ENCODE measurements at places on chromosomes 3 and 15.

DNA sequence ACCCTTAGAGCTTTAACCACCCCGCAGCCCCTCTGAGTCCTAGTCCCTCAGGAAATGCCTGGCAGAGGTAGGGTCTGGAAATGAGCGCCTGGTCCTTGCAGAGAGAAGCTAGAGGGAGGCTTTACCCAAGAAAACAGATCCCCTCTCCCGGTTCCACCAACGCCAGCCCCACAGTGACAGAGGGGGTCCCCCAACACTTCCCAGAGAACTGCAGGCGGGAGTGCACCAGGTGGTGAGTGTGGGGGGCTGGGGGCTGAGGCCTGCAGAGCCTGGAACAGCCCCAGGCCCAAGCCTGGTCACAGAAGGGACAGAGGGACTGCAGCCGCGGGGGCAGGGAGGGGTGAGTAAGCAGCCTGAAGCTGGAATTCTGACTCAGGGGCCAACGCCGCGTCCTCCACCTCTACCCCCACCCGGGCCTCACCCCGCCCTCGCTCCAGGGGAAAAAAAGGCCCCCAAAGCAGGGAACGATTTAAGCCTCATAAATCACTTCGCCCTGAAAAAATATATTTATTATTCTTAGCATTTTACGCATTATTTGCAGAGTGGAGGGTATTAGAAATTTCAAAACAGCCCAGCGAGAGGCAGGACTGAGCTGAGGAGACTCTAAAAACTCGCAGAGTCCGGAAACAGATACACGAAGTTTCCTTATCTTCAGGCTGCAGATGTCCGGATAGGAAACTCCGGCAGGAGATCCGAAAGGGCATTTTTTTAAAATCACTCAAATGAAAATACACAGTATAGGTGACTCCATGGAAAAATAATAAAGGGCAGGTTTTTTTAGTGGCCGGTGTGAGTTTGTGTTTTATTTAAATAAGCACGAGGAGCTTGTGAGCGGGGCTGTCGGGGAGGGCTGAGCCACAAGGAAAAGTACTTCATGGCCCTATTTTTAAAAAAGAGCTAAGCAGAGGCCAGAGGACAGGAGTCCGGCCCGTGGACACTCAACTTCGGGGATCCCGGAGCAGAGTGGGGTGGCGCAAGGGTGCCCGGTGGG lies 10.0 kb downstream of the GATA2 start:
- DNase-seq: no peak

DNA sequence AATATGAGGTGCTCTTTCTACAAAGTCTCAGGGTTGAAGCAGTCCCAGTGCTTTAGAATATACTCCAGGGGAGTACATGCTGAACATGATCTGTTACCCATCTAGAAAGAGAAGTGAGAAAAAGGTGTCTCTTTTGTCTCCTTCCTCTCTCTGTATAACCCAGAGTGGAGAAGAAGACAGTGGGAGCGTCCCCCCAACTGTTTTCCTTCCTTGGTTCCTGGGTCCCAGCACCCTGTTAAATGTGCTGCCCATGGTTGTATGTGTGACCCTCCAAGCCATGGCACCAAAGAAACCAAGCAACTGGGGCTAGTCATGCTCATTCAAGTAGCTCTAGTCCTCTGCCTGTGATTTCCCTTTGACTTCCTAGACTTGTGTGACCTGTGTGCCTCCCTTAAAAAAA lies 683.7 kb downstream of the TBL1XR1 start:
- DNase-seq: no peak

DNA sequence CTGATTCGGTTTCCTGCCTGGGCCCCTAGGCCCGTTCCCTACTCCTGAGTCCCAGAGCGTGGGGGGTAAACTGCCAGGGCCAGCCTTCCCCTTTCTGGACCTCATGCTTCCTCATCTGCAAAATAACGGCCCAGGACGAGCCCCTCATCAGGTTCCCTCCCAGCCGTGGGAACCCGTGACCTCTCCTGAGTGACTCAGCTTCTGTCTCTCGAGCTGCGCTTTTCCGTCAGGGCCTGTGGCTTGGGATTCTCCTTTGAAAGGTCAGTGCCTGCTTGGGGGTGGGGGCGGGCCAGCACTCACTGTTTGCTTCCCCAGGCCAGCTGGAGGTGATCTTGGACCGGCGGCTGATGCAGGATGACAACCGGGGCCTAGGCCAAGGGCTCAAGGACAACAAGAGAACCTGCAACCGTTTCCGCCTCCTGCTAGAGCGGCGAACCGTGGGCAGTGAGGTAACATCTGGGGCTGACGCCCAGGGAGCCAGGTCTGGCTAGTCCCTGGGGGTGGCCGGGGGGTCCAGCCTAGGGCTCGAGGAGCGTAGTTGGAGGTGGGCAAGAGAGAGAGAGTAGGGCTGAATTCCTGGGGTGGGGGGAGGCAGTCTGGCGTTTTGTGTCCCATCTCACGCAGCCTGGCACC lies 12.8 kb downstream of the MAN2A2 start:
- DNase-seq: peak; percentile 99

- peak; percentile 85 for DNase-seq
Observed at GRCh38 chr3:112967828-112968227, 7.1 kb downstream of the CD200R1 start.

DNA sequence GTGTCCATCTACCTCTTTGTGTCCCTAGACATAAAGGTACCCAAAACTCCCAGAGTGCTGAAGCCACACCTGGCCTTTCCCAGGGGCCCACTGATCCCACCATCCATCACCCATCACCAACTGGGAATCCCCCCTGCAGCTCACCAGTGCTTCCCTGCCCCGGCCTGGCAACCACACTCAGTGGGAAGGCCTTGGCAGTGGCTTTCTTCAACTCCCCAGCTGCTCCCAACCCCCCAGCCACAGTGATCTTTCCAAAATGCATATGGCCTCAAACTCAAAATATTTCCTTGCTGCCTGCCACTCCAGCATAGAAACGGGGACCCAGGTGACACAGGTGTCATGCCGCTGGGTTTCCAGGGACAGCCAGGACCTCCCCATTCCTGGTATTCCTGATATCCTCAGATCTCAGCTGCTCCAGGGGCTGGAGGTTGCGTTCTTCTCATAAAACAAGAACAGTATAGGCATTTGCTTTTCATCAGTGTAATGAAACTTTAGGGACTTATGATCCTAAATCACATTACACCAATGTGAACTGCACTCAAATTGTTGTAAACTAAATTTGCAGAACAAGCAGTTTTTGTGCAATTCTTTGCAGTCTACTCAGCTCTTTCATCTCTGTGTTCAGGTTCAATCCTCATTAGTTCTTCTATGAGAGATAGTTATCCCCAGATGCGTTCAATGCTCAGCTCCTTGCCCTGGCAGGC lies 1.3 kb downstream of the OCA2 start:
- DNase-seq: no peak

- no peak for DNase-seq
Observed at GRCh38 chr15:71301958-71302621, 186.8 kb downstream of the THSD4 start.

GRCh38 chr15:70762469-70763119 lies 764 bp downstream of the UACA start:
- peak; percentile 50 for DNase-seq

DNA sequence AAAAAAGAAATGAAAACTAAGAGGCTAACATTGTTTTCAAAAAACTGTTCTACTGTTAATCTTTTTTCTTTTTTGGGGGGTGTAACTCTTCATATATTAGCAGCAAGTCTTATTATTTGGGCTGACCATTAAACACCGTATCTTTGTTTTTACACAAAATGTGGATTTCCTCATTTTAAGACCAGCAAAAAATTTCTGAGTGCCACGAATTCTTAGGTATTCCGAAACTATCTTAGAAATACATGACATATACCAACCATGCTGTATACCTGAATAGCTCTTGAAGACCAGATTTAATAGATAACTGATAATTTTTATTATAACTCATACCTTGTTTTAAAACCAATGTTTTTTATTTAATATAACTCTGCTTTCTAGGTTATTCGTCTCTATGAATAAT lies 620 bp upstream of the TTC23 start:
- no peak for DNase-seq

GRCh38 chr3:31022716-31023115 lies 128.3 kb upstream of the GADL1 start:
- no peak for DNase-seq

DNA sequence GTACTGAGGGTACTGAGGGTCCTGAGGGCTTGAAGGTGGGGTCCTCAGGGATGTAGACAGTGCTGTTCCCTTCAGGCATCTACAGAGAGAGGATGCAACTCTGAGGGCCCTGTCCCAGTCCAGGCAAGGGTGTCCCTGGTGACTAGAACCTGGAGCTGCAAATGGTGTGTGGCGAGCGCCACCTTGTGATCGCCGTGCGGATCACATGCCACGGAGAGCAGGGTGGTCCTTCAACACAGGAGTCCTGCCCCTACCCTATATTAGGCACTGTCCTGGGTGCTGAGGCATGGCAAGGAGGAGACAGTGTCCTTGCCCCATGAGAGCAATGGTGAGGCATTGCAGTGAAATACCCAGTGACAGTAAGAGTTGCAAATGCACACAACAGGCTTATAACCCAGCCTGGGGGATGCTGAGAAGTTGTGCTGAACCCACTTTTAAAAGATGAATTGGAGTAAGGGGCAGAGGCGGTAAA lies 23.6 kb downstream of the RHCG start:
- DNase-seq: peak; percentile 72

Measured in suppressor macrophage (primary cell).